ENCODE measurements at places on chromosomes 7 and 10.

GRCh38 chr7:151348970-151349369, 7.4 kb downstream of the NUB1 start:
- no peak for DNase-seq

- DNase-seq: no peak
Observed at GRCh38 chr10:95987685-95988426, 55.5 kb upstream of the CCNJ start.

DNA sequence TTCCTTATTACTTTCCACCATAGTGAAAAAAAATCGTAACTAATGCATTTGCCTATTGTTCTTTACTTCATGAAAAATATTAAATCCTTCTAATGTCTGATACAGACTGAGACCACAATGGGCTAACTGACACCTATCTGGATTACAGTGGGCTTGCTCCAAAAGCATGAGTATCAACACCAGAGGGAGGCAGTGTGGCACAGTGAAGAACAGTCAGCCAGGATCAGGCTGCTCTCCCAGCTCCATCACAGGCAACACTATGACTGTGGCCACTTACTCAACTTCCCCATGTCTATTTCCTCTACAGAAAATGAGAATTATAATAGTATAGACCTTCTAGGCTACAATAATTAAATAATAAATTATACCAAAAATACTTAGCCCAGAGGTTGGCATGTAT, 97.2 kb downstream of the SLC25A13 start:
- peak; percentile 21 for DNase-seq

DNA sequence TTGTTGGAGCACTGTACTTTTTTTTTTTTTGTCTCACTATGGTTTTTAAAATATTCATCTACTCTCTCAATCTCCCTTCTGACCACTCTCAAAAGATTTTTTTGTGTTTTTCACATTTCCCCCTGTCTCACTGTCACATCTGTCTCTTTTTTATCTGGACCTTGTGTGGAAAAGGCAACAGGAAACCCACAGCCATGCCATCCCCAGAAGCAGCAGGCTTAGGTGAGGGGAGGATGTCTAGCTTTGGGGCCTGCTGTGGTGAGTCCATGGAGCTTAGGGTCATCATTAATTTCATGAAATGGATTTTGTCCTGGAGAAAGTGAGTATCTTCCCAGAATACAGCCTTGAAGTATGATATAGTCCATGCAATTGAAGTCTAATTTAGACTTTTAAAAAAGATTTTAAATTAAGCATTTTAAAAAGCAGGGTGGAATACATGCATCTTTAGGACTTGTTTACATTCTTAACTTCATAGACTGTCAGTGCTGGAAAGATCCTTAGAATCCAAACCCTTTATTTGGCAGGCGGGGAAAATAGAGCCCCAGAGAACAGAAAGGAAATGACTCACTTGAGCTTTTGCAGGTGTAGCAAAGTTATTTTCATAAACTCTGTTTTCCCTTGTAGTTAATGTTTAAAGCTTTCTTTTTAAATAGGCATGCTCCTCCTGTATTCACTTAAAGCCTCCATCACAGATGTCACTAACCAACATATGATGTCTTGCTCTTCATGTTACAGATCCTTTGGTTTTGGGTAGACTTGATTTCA, 25.1 kb downstream of the MINDY4 start:
- DNase-seq: peak; percentile 77

- DNase-seq: no peak
Observed at GRCh38 chr10:133034762-133035161, 53.0 kb upstream of the ADGRA1 start.

DNA sequence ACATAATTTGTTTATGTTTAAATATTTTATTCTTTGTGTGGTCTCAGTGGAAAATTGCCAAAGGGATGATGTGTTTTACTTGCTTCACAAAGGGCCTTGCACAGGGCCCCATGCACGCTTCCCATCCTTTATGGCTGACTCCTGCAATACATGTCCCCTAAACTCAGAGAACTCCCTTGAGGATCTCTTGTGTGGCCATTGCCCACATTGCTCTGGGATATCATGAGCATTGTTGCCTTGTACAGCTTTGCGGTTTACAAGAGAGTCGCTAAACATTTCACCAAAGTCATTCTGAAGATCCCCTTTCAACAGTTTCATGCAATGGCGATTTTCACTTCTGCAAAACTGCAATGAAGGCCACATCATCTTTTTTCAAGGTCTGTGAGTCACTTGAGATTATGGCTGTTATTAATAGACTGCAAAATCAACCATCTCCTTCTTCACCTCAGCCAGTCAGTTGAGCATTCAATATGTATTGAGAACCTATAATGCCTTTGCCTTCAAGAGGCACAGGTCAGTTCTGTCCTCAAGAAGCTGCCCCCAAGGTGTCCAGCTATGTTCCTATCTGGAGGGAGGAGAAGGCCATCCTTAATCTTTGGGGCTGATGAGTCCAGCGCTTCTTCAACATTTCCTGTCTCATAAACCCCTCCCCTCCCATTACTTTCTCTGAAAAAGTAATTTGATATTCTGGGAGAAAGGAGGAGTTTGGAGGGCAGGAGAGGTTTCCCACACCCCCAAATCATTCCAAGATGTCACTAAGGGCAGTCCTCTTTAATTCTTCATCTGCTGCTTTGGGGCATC, 108.1 kb downstream of the CCDC71L start:
- DNase-seq: no peak

DNA sequence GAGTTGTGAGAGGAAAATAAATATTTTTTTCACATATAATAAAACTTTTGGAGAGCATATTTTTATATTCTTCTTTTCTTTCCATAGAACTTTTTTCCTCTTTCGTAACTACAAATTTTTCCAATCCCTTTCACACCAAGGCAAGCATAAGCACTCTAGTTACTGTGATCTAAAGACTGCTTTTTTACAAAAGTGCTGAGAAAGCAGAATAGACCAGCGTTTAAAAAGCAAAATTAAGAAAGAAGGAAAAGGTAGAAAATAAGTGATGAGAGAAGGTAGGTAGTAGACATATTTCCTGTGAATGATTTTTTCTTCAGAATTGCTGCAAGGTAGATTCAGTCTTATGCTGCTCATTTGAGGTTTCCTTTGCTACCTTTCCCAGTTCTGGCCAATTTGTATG, 195.5 kb downstream of the MBL2 start:
- no peak for DNase-seq

GRCh38 chr10:133381036-133381435, 2.0 kb downstream of the PAOX start:
- no peak for DNase-seq

GRCh38 chr7:137848095-137848494, 1.3 kb upstream of the DGKI start:
- DNase-seq: no peak

- no peak for DNase-seq
Observed at GRCh38 chr10:23015021-23015707, 80.2 kb upstream of the MSRB2 start.

DNA sequence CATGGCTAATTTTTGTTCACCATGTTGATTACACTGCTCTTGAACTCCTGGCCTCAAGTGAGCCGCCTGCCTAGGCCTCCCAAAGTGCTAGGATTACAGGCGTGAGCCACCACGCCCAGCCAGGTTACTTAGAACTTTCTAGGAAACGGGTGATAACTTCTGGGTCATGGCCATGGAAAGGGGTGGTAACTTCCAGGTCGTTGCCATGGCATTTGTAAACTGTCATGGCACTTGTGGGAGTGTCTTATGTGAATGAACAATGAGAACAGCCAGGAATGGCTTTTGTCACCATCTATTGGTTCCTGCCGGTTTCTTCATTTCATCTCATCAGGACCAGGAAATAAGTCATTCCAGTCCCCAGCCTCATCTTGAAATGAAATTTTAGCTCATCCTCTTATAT, 120.9 kb downstream of the SLC16A9 start:
- DNase-seq: no peak

GRCh38 chr7:140541513-140542227, 62.4 kb upstream of the MKRN1 start:
- peak; percentile 88 for DNase-seq

DNA sequence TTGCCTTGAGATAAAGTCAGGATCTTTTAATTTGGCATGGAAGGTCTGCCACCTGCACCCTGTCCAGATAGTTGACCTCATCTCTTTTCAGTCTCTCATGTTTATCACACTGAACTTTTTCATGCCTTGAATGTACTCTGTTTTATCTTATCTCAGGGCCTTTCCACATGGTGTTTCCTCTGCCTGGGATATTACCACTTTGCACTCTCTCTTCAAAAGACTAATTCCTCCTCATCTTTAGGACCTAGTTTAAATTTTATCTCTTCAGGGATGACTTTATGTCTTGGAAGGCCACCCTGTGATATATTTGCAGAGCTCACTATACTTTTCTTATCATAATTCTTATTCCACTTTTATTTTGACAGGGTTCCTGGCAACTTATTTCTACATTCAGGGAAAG, 150.0 kb downstream of the DNAJB9 start:
- no peak for DNase-seq

DNA sequence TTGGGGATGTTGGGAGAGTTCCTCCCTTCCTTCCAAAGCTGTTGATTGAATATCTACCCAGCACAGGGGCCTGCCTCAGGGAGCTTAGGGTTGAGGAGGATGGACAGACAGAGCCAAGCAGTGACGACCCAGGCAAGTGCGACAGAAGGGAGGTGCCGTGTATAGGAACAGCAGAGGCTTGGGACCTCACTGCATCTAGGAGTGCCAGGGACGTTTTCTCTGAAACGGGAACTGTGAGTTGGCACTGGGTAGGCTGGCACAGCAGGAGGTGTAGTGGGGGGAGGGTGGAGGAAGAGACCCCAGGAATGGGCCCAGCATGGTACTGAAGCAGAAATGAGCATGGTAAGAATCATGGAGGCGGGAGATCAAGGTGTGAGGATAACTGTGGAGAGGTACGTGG, 55.3 kb upstream of the MGMT start:
- no peak for DNase-seq

- DNase-seq: peak; percentile 98
Observed at GRCh38 chr7:98418636-98419315, 17.9 kb upstream of the BAIAP2L1 start.

DNA sequence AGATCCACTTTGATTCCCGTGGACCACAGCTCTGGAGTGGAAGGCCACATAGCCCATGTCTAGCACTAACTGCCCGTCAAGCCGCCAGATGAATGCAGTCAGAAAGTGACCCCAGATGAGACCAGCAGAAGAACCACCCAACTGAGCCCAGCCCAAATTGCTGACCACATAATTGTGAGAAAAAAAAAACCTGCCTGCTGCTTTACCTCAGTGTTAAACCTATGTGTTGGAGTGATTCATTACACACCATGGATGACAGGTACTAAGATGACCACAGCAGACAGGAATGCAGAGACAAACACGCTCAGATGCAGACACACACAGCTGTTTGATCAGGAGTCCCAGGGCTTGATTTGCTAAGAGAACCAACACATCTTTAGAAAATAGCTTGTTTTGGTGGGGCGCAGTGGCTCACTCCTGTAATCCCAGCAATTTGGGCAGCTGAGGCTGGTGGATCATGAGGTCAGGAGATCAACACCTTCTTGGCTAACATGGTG, 168.1 kb upstream of the PPP2R2D start:
- DNase-seq: no peak

- DNase-seq: no peak
Observed at GRCh38 chr7:28933846-28934320, 24.2 kb downstream of the TRIL start.

- DNase-seq: no peak
Observed at GRCh38 chr7:130988443-130988842, 254.4 kb upstream of the KLF14 start.

- no peak for DNase-seq
Observed at GRCh38 chr10:91907033-91907594, 2.2 kb downstream of the FGFBP3 start.

DNA sequence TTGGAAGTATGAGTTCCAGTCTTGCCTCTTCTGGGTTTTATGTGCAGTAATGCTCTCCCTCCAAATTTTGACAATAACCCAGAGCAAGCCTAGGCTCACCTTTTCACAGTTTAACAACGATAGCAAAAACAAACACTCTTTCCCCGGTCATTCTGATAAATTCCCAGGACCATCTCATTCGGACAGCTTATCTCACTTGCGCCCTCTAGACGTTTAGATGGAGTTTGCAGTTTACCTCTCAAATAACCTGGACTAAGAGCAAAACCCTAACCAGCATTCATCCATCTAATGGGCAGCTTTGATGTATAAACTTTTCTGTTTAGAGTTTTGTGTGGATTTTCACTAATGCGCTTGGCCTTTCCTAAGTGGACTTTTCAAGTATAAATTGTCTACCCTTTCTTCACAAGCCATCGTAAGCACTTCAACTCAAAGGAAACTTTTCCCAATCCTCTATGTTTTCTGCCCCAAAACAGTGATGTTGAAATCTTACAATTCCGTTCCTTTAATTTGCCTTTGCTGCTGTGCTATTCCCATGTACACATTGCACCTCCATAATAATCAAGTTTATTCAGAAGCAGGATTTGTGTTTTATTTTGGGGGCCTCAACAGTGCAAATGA, 114.9 kb downstream of the HDAC9 start:
- peak; percentile 19 for DNase-seq

DNA sequence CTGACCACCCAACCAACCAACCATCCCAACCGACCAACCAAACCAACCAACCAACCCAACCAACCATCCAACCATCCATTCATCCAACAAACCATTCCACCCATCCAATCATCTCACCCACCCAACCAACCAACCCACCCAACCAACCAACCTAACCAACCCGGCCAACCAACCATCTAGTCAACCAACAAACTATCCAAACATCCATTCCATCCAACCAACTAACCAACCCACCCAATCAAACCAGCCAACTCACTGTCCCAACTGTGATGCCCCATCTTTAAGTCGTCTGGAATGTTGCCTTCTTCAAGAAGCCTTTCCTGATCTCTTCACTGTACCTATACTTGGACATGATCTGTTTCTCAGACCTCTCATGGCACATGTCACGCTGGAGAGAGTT, 31.6 kb downstream of the MINDY4 start:
- no peak for DNase-seq

- DNase-seq: no peak
Observed at GRCh38 chr7:101232141-101232850, 5.3 kb downstream of the CLDN15 start.

GRCh38 chr10:90966146-90966545, 45.3 kb upstream of the ANKRD1 start:
- DNase-seq: peak; percentile 31

GRCh38 chr7:103560136-103560535, 114.1 kb upstream of the SLC26A5 start:
- no peak for DNase-seq

- DNase-seq: no peak
Observed at GRCh38 chr7:117502331-117502730, 22.5 kb downstream of the CFTR start.

DNA sequence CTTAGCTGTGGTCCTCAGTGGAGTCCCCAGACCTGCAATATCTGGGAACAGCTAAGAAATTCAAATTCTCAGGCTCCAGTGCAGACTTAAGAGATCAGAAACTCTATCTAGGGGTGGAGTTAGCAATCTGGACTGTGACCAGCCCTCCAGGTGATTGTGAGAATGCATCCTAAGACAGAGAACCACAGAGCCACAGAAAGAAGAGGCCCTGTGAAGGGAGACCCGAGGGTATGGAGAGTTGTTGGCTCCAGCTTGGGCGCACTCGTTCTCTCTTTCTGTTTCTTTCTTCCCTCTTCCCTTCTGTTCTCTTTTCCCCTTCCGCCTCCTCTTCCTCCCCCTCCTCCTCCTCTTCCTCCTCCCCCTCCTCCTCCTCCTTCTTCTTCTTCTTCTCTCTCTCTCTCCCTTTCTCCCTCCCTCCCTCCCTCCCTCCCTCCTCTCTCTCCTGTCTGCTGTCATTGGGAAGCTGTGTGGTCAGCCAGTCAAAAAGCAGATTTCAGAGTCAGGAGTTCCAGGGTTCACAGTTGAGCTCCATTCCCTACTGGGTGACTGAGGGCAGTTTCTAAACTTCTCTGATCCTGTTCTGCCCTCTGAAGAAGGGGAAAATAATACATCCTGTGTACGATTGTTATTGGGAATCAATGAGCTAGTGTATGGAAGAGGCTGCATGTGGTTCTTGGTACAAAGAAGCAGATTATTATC, 62.1 kb upstream of the STEAP1B start:
- DNase-seq: peak; percentile 24

Measured in HCEC 1CT (cell line).